ENCODE measurements at places on chromosomes 4 and X.

DNA sequence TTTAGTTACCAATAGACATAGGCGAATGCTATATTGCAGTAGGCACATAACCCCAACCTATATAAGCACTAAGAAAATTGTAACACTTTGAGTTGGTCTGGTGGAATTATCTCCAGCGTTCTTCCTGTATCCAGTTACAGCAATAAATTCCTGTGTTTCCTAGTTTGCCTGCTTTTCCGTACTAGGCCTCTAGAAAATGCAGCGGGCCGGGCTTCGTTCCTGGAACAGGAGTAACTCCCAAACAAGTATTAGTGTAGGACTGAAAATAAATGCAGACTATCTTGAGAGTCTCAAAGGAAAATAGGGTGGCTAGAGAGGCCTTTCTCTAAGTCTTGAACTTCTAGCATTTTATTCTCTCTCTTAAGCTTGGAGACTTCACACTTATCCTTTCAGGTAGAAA lies 159.8 kb downstream of the OR13H1 start:
- DNase-seq = no peak

GRCh38 chr4:128385683-128386304 lies 98.2 kb upstream of the PGRMC2 start:
- peak; percentile 25 for DNase-seq

- no peak for DNase-seq
Observed at GRCh38 chrX:79117078-79117477, 27.4 kb upstream of the GPR174 start.

DNA sequence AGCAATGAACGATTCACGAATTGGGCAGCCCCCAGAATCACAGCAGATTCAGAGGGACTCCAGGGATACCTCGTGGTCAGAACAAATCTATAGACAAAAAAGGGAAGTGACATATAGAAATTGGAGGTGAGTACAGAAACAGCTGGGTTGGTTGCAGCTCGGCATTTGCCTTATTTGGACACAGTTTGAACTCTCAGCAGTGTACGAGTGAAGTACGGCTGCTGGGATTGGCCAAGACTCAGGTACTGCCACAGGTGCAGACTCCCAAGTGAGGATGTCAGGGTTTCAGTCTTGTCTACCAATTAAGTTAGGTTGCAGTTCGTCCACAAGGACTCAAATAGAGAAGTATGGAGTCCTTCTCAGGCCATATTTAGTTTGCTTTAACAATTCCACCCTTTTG lies 28.2 kb downstream of the HTT-AS start:
- DNase-seq = no peak

DNA sequence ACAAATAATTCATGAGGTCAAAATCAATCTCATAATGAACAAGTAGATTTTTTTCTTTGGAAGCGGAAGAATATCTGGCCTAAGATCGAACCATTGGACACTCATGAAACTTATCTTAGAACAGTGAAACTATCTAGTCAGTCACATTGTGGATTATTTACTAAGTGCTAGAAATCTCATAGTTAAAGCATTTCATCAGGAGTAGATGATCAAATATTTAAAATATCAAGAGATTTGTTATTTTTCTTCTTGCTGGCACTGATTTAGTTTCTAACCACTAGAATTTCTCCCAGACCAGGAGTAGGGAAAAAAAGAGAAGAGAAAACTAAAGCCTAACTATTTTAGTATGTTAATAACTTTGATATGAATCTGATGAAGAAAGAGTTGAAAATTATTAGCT lies 105.5 kb downstream of the SHROOM3 start:
- DNase-seq = no peak

DNA sequence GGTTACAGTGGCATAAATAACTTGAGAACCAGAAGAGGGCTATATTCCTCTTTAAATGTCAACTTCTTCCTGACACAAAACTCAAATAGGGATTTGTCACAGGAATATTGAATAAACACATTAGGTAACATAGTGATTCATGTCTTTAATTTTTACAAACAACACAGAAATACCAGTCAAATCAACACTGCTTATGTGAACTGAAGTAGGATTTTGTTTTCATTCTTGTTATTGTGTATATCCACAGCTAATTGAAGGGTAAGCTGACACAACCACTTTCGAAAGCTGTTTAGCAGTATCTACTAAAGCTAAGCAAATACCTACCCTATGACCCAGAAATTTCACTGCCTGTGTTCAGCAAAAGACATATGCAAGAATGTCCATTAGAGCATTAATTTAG lies 120.4 kb upstream of the EOLA2 start:
- no peak for DNase-seq

DNA sequence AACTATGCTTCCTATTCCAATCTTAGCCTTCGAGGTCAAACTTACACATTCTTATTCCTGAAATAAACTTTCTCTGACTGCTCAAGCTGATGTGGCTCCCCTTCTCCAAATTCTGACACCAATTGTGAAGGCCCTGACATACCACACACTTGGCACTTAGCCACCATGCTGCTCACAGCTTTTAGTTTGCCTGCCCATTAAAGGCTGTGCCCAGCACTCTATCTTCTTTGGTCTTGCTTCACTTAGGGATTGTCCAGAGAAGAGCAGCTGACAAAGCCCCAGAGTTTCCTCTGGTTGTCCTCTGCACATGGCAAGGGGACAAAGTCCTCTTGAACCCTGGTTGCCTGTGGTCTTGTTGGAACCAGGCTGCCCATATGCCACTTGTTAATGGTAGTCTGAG lies 126.1 kb downstream of the ARHGEF9 start:
- no peak for DNase-seq

- no peak for DNase-seq
Observed at GRCh38 chrX:150544222-150544787, 24.1 kb upstream of the MTM1 start.

DNA sequence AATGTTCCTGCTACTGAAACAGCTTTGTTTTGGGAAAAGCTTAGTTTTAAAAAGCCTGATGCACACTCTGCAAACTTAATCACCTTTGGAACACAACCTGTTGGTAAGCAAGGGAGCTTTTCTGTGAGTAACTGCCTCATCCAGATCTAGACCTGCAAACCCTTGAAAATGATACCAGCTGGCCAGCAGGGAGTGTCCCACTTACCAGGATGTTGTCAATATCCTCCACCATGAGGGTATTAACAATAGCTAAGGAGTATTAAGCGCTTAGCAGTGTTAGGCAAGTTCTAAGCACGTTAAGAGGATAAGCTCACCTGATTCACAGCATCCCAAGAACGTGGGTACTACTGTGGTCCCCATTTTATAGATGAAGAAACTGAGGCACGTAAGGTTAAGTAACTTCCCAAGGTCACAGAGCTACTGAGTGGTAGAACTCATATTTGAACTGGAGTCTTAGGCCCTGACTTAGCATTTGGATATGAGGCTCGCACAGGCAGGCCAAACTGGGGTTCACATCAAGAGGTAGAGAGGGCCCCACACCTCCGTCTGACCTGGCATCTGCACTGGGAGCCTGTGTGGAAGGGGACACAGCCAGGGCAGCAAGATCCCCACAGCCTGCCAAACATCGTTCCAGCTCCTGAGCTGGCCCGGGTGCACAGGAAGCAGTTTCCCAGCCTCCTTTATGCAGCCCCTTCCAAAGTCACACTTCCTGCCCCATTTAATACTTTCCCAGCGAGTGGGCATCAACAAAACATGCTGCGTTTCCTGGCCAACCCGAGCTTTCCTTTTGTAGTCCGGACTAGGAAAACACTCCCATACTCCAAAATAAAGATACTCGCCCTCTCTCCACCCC lies 32.7 kb downstream of the IRF2 start:
- DNase-seq = peak; percentile 49

DNA sequence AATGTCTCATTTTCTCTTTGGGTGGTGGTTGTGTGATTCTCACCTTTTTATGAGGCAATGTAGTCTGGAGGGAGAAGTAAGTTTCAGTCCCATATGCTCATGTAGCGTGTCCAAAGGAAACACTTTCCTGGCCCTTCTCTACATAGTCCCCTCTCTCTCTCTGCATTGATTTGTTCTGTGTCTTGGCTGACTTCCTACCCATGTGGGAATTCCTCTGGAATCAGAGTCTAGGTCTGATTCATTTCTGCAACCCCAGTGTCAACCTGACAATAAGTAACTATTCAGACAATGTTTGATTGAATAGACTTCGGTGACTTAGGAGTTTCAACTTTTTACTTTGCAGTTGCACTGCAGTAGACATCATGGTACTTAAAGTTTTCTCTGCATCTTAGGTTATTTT lies 2.7 kb upstream of the ALAS2 start:
- no peak for DNase-seq

DNA sequence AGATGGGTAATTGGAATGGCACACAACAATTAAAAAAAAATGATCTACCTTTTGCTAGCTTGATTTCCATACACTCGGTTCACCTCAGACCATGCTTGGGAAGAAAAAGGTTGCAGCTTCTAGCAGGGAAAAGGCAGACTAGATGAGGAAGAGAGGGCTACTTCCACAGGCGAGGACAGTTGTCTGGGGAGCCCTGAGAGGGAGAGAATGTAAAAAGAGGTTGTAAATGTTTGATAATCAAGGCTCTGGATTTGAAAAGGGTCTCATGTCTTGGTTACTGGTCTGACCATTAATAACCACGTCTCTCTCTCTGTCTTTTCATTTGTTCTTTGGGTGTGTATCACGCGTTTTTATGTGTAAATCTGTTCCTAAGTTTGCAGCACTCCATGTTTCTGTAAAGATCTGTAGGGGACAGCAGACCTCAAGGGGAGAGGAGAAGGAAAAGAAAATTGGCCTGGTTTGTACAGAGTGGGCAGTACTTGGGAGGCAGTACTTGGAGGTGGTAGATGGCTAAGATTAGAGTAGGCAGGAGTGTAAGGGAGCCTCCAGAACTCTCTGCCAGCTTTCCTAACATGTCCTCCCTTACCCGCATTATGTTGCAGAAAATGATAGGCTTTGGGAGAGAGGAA lies 750 bp downstream of the ARMCX5 start:
- peak; percentile 21 for DNase-seq

DNA sequence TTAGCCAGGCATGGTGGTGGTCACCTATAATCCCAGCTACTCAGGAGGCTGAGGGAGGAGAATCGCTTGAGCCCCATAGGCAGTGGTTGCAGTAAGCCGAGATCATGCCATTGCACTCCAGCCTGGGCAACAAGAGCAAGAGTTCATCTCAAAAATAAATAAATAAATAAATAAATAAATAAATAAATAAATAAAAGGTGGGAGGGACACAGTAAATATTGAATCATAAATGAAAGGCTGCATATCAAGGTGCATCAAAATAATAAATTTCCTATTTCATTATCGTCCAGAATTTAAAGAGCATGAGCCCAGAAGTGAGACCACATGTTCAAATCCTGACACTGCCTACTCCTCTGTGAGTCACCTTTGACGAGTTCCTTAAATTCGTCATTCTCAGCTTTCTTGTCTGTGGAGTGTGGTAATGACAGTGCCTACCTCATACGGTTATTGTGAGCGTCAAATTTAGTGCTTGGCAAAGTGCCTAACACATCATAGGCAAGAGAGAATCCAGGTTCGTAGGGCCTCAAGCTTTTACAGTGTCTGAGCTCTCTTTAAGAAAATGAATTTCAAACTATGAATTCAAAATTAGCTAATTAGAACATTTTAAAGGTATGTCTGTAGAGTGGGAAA lies 49.9 kb downstream of the IL15 start:
- DNase-seq = no peak

DNA sequence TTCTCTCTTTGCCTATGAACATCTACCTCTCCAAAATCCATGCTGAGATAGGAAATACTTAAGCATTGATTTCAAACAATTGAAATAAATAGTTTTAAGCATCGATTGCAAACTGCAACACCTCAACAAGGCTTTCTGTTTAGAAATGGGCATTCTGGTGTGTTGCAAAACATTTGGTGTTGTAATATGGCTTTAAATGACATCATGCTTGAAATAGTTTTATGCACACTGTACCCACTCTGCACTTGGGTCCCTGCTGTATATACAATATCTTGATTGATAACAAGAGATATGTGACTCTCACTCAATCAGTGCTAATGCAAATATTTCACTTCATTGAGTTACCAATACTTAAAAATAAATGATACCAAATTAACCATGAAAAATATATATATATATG lies 964.9 kb upstream of the GRIA3 start:
- DNase-seq = no peak

GRCh38 chr4:102180046-102180445 lies 165.2 kb downstream of the SLC39A8 start:
- DNase-seq = no peak

- peak; percentile 58 for DNase-seq
Observed at GRCh38 chr4:163548481-163549243, 54.2 kb downstream of the TMA16 start.

DNA sequence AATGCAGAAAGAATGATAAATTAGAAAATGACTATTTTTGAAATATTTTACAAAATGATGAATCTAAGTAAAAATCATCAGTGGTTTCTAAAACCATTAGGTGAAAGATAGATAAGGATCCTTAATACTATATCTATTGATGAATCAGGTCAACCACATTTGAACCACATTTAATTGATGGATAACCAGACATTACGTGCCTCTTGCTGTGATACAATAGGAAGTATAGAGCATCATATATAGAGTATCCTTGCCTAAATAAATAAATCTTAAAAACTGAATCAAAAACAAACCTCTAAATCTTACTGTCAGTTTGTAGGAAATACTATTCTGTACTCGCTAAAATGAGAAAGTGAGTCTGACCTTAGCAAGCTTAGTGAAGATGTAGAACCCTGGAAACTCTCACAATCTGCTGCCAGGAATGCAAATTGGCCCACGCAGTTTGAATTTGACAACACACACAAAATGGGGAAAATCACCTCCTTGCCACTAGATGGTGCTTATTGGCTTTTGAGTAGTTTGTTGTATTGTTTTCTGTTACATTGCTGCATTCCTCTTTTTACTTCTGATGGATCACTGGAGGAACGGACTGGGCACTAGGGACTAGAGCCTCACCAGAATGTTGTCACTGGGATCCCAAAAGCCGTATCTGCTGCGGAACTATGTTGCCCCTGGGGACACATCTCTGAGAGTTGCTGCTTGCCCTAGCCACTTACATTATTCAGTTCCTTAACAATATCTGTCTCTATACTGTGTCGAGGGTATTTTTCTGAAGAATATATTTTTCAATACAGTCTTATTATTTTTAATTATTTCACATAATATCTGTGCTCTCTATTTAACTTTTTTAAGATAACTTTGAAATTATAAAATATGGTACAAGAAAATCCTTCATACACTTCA lies 25.4 kb upstream of the SLAIN2 start:
- peak; percentile 73 for DNase-seq

GRCh38 chr4:109912706-109913595 lies at the start of gene EGF:
TSS of gene EGF (plus strand) at chr4:109912883. CDS start at chr4:109913336, 453 bp downstream.
- peak; percentile 41 for DNase-seq

DNA sequence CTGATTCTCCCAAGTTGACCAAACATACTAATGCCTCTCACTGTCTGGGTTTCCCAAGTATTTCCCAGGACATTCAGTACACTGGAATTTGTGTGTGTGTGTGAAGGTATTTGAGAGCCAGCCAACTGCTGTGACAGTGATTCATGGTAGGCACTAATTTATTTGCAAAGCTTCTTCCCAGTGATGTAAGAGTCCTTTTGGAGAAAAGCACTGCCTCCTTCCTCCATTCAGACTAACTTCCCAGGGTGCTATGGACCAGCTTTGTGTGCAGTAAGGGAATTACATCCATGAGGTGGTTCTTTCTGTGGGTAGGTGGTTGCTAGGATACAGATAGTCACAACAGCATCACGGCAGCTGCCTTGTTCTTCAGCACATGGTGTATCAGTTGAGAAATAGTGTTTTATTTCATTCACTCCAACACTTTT lies 8.7 kb downstream of the EGF start:
- peak; percentile 75 for DNase-seq
